ENCODE measurements at places on chromosomes 2 and 18.

DNA sequence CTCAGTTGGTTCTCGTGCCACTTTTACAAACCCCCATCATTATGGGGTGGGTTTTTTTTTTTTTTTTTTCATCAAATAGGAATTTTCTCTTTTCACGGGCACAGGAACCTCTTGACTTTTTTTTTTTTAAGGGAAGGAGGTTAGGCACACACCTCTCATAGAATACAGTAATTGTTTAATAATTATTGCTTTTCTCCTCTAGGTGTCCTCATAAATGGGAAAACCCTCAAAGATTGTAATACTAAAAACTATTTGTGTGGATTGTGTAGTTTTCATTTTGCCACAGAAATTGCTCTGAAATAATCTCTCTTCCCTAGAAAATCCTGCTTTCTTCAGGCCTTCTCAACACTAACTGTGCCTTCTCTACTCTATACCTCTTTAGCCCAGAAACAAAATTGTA, 147.3 kb downstream of the GREB1L start:
- no peak for DNase-seq

DNA sequence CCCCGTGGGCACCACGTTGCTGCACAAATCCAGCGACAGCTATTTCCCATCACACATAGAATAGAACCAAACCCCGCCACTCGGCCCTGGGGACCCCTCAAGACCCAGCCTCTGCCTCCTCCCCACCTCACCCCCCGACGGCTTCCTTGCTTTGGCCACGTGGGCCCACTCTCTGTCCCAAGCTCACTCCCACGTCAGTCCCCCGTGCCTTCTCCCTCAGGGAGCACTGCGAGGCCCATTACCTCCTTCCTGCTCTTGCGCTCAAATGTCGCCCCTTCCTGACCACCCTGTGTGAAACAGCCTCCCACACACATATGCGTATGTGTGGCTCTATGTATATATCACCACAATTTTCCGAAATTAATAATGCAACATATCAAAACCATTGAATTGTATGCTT, 239.7 kb downstream of the SH3BP4 start:
- DNase-seq = no peak

DNA sequence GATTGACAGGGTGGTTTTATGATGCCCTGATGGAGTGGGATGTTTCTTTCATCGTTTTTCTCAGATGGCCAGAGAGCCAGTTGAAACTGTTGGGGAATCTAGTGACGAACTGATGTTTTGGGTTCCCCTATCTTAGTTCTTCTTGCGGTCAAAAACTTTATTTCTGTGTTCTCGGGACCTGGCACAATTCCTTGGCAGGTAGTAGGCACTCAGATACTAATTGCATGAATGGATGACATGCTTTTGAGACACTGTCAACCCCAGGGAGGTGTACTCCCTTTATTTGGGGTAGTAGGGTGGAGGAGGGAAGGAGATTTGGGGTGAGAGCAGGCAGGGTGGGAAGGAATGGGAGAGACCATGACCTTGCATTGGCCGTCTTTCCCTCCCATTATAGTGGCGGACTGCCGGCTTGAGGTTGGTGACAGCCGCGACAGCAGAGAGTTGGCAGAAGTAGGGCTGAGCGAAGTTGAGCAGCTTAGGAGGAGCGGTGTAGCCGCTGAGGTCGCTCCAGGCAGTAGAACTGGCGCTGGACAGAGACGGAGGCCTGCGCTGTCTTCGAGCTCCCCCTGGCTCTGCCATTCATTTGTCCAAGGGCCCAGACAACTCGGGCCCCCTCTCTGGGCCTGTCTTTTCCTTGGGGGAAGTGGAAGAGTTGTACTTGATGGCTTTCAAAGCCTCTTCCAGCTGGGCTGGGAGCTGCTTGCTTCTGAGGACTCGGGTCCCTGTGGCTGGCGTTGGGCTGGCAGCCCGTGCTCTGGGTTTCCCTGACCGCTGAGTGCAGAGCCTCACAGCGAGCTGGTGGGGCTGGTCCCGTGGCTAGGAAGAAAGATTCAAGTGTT, 2.6 kb downstream of the TET3 start:
- peak; percentile 62 for DNase-seq

GRCh38 chr2:35585972-35586371, 769.6 kb upstream of the CRIM1 start:
- no peak for DNase-seq

GRCh38 chr18:38552732-38553321, 987.2 kb upstream of the CELF4 start:
- no peak for DNase-seq

- DNase-seq = no peak
Measured at GRCh38 chr2:181459621-181460021, 2.4 kb downstream of the ITGA4 start.

DNA sequence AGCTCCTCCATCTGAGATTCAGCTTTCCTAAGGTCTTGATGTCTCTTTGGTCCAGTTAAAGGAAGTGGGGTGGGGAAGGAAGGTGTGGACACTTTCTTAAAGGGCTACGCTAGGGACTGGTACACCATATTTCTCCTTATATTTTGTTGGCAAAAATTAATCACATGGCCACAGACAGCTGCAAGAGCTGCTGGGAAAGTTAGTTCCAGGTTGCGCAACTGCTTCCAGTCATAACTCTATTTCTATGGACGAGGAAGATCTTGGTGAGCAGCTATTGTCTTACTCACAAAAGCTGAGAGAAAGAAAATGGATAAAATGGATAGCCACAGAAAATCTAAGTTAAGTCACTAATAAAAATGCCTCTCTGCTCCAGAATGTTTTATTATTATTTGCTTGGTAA, 60.7 kb upstream of the PPM1B start:
- no peak for DNase-seq

DNA sequence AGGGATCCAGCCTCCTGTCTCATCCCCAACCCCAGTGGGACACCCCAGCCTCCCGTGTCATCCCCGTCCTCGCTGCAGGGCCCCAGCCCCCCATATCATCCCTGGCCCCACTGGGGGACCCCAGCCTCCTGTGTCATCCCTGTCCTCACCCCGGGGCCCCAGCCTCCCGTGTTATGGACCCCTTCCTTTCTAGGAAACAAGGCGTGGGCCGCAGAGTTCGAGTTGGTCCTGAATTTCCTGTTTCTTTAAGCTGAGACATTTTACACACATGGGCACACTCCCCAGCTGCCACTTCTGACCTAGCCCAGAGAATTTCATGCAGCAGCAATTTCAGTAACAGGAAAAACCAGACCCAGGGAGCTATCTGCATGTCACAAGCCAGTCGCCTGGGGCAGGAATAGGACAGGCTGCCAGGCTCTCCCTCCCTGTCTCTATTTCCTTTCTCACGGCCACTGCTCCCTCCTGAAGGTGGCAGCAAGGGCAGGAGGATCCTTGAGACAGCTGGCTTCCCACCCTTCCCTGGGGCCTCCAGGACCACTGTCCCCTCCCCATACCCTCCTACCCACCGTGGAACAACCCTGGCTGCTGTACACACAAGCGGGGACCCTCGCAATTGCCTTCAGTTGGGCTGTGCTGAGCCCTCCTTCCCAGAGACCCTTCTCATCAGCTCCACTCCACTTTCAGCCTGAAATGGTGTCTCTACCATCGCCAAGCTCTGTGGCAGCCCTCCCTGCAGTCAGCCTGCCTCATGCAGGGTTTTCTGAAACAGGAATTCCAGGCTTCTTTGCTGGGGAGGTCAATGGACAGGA, 141.9 kb upstream of the ID2 start:
- DNase-seq = no peak

DNA sequence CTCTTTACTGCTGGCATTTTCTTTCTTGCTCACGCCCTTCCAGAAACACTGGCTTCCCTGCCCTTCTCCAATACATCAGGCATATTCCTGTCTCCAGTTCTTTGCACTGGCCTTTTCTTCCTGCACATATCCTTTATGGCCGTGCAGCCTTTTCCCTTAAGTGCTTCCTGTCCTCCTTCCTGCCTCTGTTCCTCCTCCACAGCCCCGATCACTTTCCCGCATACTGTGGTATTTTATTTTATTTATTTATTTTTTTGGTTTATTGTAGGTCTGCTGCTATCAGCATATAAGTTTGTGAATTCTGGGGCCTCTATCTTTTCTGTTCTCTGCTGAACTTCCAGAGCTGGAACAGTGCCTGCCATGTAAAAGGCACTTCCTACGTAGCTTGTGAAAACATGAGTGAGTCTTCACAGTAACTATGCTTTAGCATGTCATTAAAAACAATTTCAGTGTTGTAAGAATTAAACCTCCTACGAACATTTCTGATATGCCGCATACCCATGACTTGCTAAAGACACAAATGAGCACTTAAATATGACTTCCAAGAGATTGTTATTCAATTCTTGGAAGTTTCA, 289.1 kb downstream of the TRIB2 start:
- DNase-seq = no peak

DNA sequence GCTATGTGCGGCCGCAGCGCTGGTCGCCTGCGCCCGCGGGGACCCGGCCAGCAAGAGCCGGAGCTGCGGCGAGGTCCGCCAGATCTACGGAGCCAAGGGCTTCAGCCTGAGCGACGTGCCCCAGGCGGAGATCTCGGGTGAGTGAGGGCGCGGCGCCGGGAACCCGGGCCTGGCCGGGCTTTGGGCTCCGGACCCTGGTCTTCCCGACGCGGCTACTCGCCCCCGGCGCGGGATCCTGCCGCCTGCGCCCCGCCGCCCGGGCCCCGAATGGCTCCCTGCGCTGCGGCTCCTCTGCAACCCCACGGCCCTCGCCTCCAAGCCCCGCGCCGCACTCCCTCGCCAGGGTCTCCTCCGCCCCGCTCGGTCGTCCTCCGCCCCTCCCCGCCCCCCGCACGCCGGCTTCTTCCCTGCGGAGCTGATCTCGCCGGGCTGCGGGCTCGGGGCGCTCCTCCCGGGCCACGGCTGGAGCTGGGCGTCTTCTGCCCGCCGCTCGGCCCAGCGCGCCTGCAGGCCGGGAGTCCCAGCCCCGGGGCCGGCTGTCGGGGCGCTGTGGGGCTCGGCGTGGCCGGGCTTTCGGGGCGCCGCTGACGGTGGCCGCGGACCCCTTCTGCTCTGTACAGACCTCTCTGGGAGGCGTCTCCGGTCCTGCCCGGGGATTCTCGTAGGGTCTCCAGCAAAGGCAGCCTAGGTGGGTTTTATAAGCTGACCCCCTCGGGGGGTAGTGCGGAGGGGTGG, 652 bp downstream of the GPC1 start:
- no peak for DNase-seq

GRCh38 chr18:41666231-41666630, 288.8 kb upstream of the PIK3C3 start:
- DNase-seq = no peak

GRCh38 chr2:138223319-138223718, 259.0 kb downstream of the HNMT start:
- no peak for DNase-seq

DNA sequence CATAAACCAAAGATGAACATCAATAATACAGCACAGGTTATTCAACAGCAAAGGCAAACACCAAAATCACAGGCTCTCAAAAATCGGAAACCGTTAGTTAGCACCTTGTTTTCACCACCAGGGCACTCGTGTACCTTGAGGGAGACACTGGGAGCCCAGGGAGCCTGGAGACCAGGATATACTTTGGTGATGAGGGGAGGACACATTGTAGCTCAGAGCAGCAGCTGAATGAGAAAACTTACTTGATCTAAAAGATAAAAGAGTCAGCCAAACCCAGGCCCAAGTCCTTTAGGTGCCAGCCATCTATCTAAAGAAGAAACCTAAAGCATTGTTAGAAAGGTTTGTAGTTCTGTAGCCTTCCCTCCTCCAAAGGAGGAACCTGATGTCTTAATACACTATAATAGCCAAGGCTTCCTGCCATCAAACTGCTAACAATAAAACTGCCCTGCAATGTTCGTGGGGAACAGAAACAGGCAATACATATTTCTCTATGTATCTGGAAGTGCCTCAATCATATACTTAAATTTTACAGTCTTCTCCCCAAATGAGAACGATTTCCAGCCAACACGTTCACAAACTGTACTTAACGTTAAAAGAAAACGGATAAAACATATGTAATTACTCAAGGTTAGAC, 19.3 kb downstream of the BCL11A start:
- no peak for DNase-seq

DNA sequence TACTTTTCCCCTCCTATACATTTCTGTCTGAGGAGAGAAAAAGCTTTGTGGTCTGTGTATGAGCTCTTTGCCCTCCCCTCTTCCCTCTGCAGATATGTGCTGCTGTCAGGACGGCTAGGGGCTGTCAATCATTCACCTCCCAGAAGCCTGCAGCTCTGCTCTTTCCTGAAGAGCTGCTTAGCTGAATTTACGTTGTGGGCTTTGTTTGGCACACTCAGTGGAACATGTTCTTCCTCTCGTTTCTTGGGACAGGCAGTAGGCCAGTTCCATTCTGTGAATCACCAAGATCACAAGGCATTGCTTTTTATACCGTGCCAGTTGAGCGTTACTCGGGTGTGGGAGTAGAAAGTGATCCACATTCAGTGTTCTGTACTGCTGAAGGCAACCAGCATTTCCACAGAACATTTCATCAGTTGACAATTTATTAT, 136.7 kb downstream of the LAMA3 start:
- no peak for DNase-seq

DNA sequence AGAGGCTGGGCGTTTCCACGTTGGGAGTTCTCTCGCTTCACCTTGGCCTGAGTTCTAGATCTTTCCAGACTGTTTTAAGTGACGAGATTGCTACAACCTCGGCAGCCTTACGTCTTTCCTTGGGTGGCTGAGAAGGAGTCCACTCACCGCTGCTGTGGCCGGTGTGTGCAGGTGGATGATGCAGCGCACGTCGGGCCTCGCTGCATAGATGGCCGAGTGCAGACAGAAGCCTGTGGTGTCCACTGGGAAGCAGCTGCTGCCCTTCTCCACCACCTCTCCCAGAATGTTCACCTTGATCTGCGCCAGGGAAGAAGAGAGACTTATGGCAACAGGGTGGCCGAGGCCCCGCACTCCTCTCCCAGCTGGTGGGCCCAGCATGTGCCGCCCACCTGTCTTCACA, 75.7 kb downstream of the ADD2 start:
- no peak for DNase-seq

- DNase-seq = no peak
Measured at GRCh38 chr2:122206101-122206500, 450.6 kb downstream of the TSN start.

DNA sequence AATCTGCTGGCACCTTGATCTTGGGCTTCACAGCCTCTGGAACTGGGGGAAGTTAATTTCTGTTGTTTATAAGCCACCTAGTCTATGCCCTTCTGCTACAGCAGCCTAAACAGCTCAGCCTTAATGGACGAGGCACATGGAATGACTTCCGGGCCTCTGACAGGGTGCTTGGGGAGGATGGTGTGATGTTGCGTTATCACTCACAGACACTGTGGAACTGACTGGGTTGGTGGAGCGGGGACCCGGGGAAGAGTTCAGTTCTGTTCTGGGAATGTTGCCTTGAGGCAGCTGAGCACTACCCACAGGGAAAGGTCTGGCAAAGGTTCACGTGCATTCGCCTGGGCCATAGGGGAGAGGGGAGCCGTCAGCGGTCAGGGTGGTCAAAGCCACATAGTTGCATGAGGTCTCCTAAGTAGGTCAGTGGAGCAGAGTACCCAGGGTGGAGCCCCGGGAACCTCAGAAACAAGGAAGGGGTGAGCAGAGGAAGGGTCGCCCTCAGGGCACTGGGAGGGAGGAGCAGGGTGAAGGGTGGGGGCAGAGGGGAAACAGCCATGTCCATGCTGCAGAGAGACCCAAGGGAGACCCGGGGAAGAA, 36.2 kb downstream of the LRRFIP1 start:
- DNase-seq = no peak

- DNase-seq = no peak
Measured at GRCh38 chr2:69572641-69573040, 70.9 kb downstream of the AAK1 start.

Measured in activated T-cell treated with anti-CD3 and anti-CD28 coated beads, Interleukin-2, amount 50 U/mL, for 24 hours (primary cell).